ENCODE measurements at places on chromosomes 11 and 22.

- DNase-seq = peak; percentile 76
Measured at GRCh38 chr22:49724893-49725489, 102.7 kb downstream of the BRD1 start.

GRCh38 chr11:120097721-120098385 lies 40.1 kb downstream of the TRIM29 start:
- DNase-seq = no peak

DNA sequence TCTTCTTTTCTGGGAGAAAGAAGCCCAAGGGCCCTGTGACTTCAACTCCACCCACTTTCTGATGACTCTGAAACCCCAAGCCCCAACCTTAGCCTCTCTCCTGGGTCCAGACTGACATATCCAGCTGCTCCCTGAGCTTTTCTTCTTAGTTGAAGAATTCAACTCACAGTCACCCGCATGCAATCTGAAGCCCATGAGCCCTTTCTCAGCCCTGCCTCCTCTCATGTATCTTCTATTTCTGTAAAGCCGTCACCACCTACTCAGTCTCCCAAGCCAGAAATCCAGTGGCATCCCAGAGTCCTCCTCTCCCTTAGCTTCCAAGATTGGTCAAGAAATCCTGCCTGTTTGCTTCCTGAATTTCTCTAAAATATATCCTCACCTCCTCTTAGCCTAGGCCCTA lies 7.1 kb upstream of the TMA7B start:
- DNase-seq = no peak

DNA sequence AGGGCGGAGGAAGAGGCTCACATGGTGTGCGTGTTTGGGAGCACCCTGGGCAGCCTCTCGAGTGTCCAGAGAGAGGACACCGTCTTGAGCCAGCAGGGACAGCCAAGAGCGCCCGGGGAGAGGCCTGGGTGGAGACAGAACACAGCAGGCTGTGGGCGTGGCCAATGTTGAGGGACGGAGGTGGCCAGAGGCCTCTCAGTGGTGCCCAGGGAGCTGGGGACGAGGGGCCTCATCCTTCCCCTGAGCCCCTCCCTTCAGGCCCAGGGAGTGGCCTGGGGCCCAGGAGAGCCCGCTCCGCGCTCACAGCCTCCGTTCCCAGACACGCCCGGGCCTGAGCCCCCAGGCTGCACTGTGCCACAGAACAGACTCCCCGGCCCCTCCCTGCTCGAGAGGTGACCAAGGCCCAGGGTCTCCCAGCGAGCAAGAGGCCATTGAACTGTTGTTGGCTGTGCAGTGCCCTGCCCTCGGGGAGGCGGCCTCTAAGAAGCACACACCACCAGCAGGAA lies 48.4 kb downstream of the CDKN1C start:
- DNase-seq = peak; percentile 23

DNA sequence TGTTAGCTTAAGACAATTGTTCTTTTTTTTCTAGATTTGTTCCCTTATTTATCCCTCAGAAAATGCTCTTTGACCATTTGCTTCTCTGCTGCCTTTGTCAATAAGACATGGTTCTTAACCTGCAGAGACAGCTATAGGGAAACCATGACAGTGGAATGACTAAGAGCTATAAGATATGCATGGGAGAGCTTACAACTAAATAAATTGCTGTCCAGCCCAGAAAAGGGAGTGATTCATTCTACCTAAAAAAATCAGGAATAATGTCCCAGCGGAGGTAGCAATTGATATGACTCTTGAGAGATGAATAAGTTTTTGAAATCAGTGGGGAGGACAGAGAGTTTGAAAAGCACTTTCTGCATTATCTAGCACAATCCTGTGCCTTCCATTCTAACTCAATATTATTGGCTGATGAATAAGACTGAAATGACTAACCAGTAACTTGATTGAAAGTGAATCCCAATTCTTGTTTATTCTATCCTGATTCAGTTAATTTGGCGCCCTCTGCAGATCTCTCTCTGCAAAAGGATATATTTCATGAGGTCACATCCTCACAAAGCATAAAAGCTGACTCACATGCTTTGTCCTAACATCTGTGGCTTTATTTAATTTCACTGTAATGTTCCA lies 680.5 kb upstream of the API5 start:
- DNase-seq = peak; percentile 21

- DNase-seq = no peak
Measured at GRCh38 chr11:68127714-68128681, 6.8 kb upstream of the CHKA start.

- no peak for DNase-seq
Measured at GRCh38 chr11:132559331-132560036, 972.8 kb downstream of the OPCML start.
